ENCODE measurements at places on chromosomes 6 and 20.
A peak's percentile ranks its signal among the peaks of the same experiment; 100 is the strongest.

GRCh38 chr20:23362392-23363256, 642 bp downstream of the GZF1 start:
- DNase-seq, result peak; percentile 58

DNA sequence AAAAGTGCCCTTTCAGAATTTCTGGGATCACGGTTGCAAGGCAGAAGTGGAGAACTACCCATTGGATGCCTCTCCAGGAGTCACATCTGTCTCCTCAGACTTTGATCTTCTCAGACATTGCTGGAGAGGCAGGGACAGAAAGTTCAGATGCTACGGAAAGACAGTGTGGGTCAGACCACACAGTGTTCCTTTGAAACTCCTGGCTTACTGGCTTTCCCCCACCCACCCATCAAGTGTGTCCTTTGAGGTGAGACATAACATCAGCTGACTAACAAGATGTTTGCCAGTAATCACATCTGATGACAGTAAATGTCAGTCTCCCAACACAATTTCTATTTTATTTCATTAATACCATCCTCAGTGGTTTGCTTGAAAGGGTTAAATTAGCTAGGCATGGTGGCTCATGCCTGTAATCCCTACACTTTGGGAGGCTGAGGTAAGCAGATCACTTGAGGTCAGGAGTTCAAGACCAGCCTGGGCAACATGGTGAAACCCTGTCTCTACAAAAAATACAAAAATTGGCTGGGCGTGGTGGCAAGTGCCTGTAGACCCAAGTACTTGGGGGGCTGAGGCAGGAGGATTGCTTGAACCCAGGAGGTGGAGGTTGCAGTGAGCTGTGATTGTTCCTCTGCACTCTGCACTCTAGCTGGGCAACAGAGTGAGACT, 67.2 kb upstream of the SNX9 start:
- DNase-seq, result no peak

DNA sequence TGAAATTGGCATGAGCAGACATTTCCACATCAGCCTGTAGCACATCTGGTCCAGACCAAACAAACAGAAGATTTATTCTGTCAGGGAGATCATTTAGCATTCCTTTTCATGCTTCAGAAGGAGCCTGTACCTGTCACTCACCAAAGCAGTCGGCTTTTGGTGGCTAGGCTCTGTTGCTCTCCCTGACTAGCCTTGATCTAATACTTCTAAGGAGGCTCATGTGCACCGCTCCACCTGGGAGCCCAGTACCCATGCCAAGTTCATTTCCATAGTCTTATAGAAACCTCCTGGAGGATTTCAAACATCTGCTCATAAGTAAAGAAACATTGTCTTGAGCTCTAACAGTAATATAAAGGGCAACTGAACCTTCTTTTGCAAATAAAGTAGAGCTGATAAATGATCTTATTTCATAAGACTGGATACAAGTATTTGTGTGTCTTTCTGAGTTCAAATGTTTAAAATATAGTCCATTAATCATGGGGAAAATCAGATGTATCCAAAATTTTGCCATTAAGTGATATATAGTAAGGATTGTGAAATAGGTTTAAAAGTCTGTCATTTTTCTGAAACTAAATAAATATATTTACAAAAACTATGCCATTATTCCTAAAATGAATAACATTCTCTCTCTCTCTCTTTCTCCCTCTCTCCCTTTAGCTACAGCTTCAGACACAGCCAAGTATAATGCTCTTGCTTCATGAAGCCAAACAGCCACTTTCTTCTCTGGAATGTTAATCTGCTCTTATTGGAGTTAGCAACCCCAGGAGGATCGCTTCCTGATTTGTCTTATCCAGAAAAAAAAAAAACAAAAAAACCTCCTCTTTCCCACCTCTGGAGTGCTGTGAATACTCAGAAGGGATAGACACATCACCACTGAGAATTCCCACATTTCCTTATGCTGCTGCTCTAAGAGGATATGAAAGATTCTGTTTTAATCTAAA, 192.7 kb upstream of the TFAP2D start:
- no peak for DNase-seq

GRCh38 chr6:156634951-156635371, 142.2 kb upstream of the ARID1B start:
- DNase-seq, result no peak

DNA sequence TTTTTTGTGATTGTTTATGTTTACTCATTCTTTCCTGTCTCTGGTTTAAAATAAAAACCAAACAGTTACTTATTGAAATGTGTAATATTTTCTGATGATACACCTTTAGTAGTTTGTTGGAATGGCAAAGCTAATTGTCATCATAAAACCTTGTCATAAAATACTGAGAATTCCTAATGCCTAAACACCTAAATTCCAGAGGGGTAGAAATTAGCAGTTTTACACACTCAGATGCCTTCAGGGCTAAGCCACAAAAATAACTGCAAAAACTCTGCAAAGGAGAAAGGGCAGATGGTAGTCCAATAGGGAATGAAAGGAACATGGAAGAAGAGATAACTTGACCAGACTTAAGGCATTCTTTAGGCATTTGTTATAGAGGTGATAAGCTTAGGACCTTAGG, 30.3 kb downstream of the FAM83B start:
- DNase-seq, result no peak

- DNase-seq, result no peak
Observed at GRCh38 chr6:119240257-119241110, 109.1 kb downstream of the MAN1A1 start.

- DNase-seq, result peak; percentile 48
Observed at GRCh38 chr20:31607640-31608250, 2.7 kb downstream of the ID1 start.

DNA sequence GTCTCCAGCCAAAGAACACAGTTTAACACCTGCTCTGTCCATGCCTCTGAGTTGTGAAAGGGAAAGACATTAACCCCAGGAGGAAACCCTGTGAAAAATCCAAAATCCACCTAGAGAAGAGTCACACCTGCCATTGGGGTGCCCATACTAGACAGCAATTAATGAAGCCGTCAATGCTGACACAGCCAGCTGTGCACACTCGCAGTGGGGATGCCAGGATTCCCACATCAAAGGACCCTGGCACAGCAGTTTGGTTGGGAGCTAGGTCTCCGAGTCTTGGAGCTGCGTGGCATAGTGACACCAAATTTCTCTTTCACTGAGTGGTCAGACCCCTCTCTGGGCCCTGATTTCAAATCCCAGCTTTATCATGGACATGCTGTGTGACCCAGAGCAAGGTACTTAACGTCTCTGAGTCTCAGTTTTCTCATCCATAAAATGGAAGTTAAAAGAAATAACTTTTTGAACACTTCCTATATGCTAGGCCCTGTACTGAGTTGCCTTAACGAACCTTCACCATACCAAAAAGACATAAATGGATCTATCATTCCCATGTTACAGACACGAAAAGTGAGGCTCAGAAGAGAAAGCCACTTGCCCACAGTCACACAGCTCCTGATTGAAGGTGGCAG, 30.8 kb downstream of the BPIFB1 start:
- DNase-seq, result no peak

DNA sequence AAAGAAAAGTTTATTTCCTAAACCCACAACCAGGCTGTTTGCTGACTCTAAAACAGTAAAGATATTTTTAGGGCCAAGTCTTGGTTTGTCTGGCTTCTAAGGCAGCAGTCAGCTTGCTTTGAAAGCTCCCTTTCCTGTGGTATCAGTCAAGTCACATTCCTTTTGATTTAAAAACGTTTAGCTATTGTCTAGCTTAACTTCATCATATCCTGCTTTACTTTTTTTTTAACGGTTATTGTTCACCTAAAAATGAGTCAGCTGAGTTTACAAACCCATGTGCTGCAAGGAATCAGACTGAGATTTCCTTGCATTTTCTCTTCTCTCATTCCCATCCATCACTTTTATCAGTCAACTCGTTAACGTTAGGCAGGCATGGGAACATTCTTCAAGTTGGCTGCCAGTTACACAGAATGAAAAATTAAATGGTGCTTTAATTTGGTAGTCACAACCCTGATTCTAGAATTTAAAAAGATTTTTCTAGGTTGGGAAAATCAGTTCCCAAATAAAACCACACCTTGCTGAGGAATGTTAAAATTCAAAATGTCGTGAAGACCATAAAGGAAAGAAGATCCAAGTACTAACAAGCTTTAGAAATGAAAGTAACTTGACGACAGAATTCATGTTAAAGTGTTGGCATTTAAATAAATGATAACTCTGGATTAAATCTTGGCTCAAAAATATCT, 45.9 kb downstream of the ELOVL5 start:
- no peak for DNase-seq

GRCh38 chr6:24923885-24924401, 11.8 kb downstream of the RIPOR2 start:
- DNase-seq, result no peak

Measured in left cardiac atrium (tissue), 4 donors.